ENCODE measurements at places on chromosomes 3 and 15.

DNA sequence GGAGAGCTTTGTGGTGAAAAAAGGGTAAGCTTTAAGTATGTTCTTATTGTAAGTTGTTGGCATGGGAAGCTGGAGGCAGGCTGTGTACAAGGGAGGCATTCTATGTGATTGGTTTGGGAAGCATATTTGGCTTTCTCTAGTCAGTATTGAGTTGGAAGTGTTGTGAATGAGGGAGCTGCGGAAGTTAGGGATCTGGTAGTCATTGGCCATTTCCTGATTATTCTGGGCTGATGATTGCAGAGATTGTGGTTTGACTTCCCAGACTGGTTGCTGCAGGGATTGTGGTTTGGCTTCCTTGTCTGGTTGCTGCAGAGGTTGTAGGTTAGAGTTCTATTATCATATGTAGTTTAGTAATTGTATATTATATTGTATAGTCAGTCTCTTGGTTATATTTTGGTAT lies 21.0 kb downstream of the STXBP5L start:
- DNase-seq = no peak

- DNase-seq = no peak
These were observed 30.7 kb downstream of the GRAMD2A start for GRCh38 chr15:72166716-72167417.

GRCh38 chr3:156957715-156958114 lies 131.6 kb downstream of the LEKR1 start:
- DNase-seq = no peak

DNA sequence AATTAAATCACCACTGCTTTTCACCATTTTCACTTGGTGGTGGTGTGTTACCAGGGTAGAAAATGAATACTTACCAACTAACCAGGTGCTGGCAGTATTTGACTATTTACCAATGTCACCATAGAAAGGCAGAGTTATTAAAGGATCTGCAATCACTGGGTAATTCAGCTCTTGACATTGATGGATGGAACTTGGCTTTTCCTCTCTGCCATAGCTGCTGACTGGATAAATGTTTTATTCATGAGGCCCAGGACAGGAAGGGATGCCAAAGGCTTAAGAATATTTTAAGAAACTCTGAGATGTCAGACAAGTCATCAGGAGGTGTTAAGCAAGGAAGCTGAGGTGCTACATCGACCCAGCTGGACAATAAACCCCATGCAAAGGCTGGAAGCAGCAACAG lies 495.5 kb upstream of the CFAP20DC start:
- DNase-seq = no peak

DNA sequence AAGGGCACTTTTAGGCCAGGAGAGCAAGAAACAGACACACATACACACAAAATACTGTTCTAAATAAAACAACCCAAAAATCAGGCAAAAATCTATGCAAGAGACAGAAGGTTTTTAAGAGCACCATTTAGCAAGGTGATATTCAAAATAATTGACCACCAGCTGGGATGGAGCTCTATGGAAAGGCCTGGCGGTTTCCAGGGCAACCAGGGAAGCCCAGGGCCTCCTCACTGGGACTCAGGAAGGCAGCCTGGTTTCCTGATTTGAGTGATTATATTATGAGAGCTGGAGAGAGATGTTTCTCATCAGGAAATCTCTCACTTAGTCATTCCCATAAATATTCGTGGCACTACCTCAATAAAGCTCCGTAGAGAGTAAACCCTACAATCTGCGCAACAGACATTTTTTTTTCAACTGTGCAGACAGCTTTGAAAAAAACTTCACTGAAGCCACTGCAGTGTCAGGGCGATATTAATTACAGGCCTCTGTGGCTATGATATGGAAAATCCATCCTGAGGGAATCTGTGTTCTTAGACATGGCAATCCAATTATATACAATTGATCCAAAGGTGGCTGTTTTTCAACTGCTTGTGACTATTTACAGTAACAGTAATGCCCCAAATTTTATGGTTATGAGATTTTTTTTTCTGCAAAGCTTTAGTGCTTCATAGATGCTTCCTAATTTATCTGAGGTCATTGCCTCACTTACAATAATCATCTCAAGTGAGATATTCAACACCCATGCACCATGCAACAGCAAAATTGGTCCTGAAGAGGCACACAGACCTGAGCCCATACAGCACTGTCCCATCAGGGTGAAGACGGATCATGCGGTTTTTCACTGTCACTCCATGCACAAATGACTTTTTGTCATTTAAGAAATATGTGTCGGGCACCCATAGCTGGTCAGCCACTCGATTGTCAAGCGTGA lies 152.1 kb downstream of the GABRB3 start:
- no peak for DNase-seq

DNA sequence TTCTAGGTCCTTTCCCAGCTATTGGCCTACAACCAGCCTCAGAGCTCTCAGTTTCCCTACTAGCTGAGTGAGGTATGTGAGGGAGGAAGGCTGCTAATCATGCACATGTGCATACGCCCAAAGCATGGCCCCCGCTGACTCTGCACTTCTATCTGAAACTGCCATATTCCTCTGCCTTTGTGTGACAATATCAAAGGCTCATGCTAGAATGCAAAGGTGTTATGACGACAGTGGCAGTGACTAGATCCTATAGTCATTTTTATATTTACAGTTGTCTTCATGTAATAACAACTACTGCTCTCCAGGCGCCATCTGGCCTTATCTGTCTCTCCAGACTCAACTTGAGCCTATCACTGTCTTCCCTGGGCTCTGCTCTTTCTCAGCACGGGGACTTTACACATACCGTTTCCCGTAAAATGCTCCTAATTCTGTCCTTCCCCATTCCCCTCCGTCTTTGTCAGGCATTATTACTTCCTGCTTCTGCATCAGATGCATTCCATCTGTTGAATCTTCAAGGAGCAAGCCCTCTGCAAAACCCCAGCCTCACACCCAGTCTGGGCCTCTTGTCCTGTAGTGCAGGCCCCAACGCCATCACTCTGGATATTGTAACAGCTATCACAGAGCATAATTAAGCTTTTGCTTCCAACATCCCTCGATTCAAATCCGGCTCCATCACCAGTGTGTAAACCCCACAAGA lies 102.5 kb downstream of the PDCD6IP start:
- no peak for DNase-seq

DNA sequence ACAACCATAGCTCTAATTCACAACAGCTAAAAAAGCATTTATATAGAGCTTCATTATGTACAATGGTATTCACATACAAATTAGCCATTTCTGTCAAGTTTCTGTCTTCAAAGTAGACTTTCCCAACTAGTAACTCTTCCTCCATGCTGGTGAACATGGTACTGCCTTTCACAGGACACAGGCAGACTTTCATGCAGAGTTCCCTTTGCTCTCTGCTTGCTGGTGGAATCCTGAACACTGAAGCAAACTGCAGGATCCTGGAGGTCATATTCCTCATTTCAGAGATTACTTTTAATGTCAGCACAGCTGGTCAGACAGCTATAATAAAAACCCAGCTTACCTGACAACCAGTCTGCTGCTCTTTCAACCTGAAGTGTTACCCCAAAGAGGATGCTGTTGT lies 53.6 kb downstream of the TASOR start:
- no peak for DNase-seq

GRCh38 chr3:55661141-55661540 lies 174.0 kb upstream of the WNT5A start:
- no peak for DNase-seq

DNA sequence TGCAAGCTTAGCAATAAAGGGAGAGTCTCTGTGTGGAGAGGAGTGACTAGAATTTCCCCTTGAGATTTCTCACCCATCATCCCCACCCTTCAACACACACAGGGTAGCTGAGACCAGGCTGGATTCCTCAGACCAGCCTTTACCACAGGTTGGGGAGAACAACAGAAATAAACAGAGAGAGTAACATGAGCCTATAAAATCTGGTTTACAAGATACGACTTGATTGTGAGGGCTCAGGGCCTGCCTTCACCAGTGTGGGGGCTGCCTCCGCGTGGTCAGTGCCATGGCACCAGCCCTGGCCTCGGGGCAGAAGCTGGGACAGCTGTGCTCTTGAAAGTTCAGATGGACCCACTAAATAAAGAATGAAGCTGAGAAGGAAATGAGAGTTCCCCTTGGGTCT lies 14.6 kb upstream of the MAGEF1 start:
- no peak for DNase-seq

DNA sequence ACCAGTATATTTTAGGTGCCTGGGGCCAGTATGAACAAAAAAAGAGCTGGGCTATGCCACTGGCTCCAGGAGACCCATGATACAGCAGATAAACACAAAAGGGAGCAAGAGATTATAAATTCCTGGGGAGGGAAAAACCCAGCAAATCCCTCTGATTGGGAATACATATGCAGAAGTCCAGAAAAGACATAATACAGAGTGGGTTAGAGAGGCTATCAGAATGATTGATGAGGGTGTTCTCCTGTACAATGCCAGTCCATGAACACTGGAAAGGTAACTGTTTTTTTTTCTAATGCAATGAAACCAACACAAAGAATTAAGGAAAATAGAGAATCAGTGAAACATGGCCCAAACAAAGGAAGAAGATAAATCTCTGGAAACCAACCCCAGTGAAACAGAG lies 5.4 kb upstream of the VPS39 start:
- DNase-seq = no peak

DNA sequence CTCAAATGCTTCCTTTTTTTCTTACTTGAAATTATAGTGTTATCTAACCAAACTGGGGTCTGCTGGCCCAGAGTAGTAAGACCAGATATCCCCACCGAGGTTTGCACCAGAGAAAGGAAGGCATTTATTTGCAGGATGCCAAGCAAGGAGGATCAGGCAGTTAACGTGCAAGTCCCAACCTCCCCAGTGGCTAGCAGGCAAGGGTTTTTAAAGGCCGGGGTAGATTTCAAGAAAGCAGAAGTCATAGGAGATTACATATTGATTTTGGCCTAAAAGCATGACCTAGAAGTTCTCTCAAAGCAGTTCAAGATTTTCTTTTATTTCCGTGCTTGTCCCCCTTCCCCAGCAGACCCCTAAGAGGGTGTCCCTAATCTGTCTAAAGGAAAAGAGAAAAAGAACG lies 32.8 kb upstream of the STRIT1 start:
- no peak for DNase-seq

DNA sequence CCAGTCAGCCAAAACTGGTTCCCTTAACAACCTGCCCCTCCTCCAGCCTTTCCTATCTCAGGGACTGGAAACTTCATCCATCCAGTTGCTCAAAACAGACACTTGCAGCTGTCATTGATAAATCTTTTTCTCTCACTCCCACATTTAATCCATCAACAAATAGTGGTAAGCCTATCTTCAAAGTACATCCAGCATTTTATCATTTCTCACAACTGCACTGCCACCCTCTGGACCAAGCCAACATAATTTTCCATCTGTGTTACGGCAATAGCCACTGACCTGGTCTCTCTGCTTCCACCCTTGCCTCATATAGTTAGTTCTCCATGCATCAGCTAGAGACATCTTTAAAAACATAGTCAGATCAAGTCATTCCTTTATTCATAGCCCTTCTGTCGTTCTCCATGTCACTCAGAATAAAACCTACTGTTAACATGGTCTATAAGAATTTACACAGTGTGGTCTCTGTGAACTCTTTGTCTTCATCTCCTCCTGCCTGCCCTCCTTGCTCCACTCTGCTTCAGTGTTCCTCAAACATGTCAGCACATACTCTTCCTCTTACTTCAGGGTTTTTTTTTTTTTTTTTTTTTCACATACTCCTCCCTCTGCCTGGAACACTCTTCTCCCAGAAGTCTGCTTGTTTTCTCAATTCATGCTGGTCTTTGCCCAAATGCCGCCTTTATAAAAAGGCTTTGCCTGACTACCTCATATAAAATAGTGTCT lies 102.5 kb upstream of the COL6A5 start:
- no peak for DNase-seq

DNA sequence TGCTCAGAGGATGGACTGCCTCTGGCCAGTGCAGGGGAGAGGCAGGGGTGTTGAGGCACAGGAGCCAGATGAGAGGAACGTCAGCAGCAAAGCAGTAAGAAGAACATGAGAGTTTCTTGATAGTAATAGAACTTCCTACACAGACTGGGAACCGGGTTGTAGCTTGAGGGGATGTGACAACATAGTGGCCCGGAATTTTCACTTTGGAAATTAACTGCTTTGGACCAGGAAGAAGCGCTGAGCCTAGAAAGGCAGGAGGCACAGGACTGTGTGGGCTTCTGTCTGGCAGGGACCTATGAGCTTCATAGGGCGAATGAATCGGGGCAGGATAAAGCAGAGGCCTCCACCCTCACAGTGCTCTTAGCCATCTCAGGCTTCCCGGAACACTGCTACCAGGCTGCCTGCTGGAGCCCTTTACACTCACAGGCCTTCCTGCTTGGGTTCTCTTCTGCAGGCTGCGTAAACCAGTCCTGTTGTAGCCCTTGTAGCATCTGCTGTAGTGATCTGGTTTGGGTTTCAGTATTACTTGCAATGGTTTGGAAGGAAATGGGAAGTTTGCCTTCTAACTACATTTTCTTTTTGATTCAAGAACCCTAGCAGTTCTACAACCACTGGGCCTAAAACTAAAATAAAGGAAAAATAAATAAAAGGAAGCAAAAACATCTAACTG lies 3.3 kb upstream of the ADPGK start:
- no peak for DNase-seq

DNA sequence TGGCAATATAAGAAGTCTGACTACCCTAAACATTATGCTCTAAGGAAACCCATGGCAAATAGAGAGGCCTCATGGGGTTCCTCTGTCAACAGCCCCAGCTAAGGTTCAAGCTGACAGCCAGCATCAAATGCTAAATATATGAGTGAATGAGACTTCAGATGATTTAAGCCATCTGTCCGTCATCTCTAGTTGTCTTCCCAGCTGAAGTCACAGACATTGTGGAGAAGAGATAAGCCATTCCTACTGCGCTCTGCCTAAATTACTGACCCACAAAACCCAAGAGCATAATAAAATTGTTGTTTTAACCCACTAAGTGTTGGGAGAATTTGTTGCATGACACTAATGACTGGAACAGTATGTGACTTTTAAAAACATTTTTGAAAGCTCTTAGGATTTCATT lies 87.3 kb upstream of the IGSF10 start:
- no peak for DNase-seq

DNA sequence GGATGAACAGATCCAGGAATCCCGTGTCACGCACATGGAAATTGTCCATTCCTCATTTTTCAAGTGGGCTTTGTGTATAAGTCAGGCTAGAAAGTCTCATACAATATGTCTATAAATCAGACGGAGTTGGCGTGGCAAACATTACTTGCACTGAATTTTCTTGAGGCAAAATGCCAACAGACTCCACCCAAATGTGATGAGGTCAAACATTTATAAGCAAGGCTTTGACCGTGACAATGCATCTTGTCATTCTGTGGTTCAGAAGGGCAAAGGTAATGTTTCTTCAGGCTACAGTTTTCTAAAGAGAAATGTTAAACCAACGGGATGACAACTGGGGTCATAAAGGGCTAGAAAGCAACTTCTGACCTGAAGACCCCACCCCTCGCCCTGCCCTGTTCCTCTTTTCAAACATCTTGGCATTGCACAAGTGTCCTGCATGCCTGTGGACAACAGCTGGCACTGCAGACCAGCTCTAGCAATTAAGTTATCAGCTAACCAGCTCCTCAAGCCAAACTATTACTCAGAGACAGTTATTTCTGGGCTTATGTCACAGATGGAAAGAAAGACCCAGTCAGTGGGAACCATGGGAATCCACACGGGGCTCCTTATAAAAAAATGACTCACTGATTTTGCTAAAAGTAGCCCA lies 36.5 kb upstream of the SPTBN5 start:
- peak; percentile 86 for DNase-seq

Measured in fibroblast of gingiva (primary cell).